GOT3 (cell line): ENCODE measurements at places on chromosomes 1 and 21.

- DNase-seq = no peak
Observed at GRCh38 chr1:203059485-203059884, 26.3 kb downstream of the MYOG start.

GRCh38 chr1:54798769-54799641, 2.1 kb downstream of the TTC22 start:
- DNase-seq = no peak

GRCh38 chr1:165560883-165561656, 17.3 kb downstream of the LRRC52 start:
- DNase-seq = no peak

DNA sequence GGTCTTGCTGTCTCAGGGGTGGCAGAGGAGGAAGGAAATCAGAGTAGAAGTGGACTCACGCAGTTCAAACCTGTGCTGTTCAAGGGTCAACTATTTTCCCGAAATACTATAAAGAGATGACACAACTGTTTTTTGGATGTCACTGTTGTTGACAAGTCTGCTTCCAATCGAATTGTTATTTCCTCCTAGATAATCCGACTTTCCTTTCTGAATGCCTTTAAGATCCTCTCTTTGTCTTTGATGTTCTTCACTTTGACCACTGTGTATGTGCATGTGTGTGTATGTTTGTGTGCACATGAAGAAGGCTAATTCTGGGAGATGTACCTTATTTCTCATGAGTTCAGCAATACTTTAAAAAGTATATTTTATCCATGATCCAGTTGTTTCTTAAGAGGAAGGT, 21.6 kb downstream of the PADI4 start:
- no peak for DNase-seq

- no peak for DNase-seq
Observed at GRCh38 chr1:19310061-19310460, 1.9 kb downstream of the AKR7A2 start.

DNA sequence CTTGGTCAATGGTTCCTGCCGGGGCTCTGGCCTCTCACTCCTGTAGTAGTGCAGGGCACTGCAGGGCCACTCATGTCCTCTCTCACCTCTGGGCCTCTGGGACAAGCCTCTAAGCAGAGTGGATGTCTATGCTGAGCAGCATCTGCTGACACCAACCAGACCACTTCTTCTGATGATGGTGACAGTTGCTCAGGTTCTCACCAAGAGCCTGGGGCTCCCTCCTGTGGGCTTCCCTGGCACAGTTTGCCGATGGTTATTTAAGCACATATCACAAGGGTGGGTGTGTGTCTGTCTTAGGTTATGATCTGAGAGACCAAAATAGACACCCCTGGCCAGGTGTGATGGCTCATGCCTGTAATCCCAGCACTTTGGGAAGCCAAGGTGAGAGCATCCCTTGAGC, 17.4 kb upstream of the GPR137B start:
- DNase-seq = no peak

- DNase-seq = no peak
Observed at GRCh38 chr1:5615076-5615475, 377.1 kb downstream of the NPHP4 start.

GRCh38 chr1:169250795-169251194, 116.8 kb downstream of the NME7 start:
- no peak for DNase-seq

- no peak for DNase-seq
Observed at GRCh38 chr1:25992689-25993171, 5.1 kb downstream of the PAFAH2 start.

- DNase-seq = no peak
Observed at GRCh38 chr1:155307247-155307740, 1.4 kb upstream of the FDPS start.

- no peak for DNase-seq
Observed at GRCh38 chr1:172446547-172446946, 2.7 kb upstream of the PIGC start.

- no peak for DNase-seq
Observed at GRCh38 chr1:9798236-9799130, 25.3 kb downstream of the CLSTN1 start.

DNA sequence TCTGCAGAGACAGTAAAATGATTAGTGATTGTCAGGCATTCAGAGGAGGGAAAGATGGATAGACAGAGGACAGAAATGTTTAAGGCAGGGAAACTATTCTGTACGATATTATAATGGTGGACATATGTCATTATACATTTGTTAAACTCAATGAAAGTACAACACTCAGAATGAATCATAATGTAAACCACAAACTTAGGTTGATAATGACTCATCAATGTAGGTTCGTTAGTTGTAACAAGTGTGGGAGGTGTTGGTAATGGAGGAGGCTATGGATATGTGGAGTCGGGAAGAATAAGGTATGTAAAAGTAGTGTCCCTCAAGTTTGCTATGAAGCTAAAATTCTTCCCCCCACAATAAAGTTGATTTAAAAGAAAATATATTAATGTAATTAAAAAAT, 455.0 kb downstream of the BRINP3 start:
- no peak for DNase-seq

GRCh38 chr1:203229471-203230135, at the start of gene CHIT1:
CHIT1 (minus strand) TSS chr1:203229673; CDS start chr1:203229636, 37 bp downstream.
- no peak for DNase-seq

- no peak for DNase-seq
Observed at GRCh38 chr1:239550178-239550577, 163.8 kb downstream of the CHRM3 start.

- no peak for DNase-seq
Observed at GRCh38 chr1:53155534-53155933, 13.1 kb upstream of the SLC1A7 start.

GRCh38 chr1:17822741-17823426, 67.8 kb downstream of the ACTL8 start:
- no peak for DNase-seq

- DNase-seq = no peak
Observed at GRCh38 chr1:227447531-227447990, 115.8 kb upstream of the ZNF678 start.

GRCh38 chr1:86380257-86380861, 15.8 kb downstream of the ODF2L start:
- no peak for DNase-seq

- DNase-seq = no peak
Observed at GRCh38 chr1:44236490-44237272, 23.4 kb downstream of the DMAP1 start.

DNA sequence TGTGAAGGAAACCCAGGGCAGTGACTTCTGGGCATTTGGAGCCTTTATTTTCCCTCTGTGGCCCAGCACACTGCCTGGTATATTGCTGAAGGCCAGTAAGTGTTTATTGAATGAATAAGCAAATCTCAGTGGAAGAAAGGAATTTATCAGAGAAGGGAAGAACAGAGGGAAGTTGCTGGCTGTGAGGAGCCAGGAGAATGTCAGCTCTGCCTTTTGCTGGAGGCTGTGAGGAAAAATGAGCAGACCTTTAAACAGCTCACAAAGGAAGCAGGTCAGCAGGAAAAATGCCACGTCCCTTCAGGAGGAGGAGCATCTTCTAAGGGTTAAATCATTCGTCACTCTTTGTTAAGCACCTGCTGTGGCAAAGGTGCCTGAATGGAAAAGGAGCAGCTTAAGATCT, 75.9 kb downstream of the GIPC2 start:
- no peak for DNase-seq

- peak; percentile 81 for DNase-seq
Observed at GRCh38 chr1:232142403-232143314, 487.3 kb downstream of the SIPA1L2 start.

- DNase-seq = no peak
Observed at GRCh38 chr1:38640371-38640770, 219.2 kb downstream of the RRAGC start.

- no peak for DNase-seq
Observed at GRCh38 chr21:34910396-34910795, 138.7 kb downstream of the RUNX1 start.

- no peak for DNase-seq
Observed at GRCh38 chr1:110482662-110483307, 31.8 kb downstream of the PROK1 start.

DNA sequence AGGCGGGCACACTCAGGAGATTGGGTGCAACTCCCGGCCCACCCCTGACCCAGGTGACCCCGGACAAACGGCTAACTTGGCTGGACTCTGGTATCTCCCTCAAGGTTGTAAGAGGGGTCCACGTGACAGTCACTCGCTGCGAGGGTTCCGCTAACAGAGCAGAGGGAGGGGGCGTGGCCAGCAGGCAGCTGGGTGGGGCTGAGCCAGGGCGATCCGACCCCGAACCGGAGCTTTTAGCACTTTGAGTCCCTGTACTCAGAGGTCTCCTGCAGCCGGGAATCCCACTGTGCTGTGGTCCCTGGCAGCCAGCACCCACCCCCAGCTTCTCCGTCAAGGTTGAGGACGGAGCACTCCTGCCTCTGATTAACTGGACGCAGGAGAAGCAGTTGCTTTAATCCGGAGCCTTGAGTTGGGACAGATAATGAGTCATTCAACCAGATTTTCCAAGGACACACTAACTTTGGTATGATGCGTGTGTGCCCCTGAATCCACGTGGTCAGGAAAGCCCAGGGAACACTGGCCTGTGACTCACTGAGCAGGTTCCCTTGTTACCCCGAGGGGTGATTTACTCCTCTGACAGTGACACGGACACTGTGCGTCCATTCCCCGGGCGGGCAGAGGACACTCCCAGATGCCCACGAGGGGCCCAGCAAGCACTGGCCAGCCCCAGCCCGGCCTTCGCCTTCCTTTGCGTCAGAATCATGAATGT, 16.8 kb downstream of the TRPM2 start:
- DNase-seq = peak; percentile 25

- DNase-seq = no peak
Observed at GRCh38 chr1:54362881-54363340, 43.3 kb downstream of the SSBP3 start.

GRCh38 chr1:38064197-38064903, 17.8 kb upstream of the POU3F1 start:
- no peak for DNase-seq

- DNase-seq = no peak
Observed at GRCh38 chr1:163440090-163440489, 118.3 kb downstream of the NUF2 start.

- no peak for DNase-seq
Observed at GRCh38 chr1:46526013-46526690, 25.3 kb downstream of the KNCN start.

DNA sequence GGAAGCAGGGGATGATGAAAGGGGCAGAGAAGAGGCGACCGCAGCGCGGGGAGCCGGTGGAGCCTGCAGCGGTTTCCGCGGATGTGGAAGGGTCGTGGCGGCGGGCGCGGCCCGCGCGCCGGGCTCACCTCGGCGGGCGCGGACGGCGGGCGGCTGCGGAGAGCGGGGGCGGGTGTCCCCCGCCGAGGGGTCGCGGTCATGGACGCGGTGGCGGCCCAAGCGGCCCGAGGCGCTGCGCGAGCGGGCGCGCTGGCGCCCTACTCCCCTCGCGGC, 572 bp downstream of the LPGAT1 start:
- no peak for DNase-seq
